ENCODE measurements at places on chromosomes 1 and 21.

DNA sequence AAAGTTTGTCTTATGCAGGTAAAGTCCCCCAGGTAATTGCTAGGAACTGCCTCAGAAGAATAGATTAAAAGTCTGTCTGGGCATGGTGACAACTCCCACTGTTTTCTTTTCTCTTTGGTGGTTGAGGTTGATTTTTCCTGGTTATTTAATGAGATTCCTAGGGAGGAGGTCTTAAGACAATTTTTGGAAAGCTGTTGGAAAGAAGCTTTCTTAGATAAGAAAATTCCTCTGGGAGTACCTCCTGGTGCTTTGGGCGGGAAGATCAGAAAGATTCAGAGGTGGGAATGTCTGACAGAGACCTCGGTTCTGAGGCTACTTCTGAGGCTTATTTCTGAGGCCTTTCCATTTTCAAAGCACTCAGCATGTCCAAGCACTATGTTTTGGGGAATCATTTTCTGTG is 25.0 kb upstream of the IVNS1ABP start:
- DNase-seq = no peak

DNA sequence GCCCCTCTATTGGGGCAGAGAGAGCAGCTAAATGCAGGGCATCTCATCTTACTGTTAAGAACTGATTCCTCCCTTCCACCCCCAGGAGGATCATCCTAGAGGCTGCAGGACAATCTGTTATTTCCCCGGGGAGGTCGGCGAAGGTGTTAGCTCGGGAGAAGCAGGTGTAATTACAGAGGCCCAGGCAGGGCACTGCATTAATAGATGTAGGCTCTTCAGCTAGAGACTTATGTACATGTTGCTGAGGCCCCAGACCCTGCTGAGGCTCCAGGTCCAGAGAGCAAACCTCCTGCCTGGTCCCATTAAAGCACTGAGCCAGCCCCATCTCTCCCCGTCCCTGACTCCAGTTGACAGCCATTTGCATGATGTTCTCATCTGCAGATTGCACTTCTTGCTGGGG is 320.3 kb upstream of the VAMP3 start:
- no peak for DNase-seq

DNA sequence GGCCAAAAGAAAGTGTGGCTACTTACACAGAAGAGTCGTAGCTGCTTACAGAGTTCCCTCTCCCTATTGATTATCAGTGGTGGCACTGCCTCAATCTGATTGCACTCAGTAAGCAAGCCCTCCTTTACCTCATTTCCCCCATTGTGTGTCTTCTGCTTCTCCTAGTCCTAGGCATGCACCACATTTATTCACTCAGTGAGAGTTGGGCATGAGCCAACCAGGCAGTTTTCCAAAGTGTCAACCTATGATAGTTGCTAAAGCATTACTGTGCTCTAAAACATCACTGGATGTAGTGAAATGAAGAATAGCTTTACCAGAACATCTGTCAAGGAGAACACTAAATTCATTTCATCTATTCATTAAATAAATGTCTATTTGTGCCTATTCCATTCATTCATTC is 19.3 kb downstream of the GJA5 start:
- no peak for DNase-seq

GRCh38 chr1:231836227-231836893 is 209.8 kb downstream of the DISC1 start:
- DNase-seq = no peak

GRCh38 chr1:93362237-93362636 is 16.5 kb downstream of the DR1 start:
- no peak for DNase-seq

DNA sequence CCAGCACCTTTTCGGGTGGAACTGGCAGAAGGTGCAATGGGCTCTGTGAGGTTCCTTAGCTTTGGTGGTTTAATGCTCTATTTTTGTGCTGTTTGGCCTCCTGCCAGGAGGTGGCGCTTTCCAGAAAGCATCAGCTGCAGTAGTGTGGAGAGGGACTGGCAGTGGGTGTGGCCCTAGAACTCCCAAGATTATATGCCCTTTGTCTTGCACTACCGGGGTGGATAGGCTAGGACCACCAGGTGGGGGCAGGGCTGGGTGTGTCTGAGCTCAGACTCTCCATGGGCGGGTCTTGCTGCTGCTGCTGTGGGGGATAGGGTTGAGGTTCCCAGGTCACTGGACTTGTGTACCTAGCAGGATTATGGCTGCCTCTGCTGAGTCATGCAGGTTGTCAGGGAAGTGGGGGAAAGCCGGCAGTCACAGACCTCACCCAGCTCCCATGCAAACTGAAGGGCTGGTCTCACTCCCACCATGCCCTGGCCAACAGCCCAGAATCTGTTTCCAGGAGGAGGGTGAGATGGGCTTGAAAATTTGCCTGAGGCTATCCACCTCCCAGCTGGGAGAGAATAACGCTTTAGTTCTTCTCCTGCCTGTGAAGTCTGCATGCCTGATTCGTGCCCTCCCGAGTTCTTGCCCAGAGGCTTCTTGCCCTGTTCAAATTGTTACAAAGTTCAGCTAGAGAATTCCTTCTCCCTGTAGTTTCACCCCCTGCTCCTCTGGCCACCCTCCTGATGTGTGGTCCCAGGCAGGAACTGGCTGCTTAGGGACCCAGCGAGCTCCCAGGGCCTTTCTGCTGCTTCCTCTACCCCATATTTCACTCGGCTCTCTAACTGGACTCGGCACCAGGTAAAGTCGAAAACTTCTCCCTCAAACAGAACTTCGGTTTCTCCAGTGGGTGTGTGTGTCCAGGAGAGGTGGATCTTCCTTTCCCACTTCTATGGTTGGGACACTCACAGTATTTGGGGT is 76.5 kb upstream of the BTG3 start:
- DNase-seq = no peak

DNA sequence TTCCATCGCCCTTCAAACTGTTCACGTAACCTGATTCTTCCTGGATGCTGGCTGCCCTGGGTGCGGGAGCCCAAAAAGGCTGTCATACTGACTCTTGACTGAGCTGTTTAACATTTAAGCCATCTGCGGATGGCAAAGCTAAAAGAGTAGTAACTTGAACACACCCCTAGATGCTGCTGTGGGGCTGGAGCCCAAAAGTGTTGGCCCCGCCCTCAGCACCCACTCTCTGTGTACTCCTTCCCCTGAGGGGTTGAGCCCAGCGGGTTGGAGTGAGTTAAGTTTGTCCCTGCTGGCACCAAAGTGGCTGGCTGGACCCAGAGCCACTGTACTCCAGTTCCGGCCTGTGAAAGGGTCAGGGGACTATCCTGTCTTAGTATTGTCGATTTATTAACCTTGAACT is 640.6 kb downstream of the PTPRU start:
- DNase-seq = no peak

- no peak for DNase-seq
Measured at GRCh38 chr21:32353002-32353711, 39.7 kb downstream of the URB1 start.

- DNase-seq = no peak
Measured at GRCh38 chr1:209646558-209646957, 5.7 kb downstream of the LAMB3 start.

DNA sequence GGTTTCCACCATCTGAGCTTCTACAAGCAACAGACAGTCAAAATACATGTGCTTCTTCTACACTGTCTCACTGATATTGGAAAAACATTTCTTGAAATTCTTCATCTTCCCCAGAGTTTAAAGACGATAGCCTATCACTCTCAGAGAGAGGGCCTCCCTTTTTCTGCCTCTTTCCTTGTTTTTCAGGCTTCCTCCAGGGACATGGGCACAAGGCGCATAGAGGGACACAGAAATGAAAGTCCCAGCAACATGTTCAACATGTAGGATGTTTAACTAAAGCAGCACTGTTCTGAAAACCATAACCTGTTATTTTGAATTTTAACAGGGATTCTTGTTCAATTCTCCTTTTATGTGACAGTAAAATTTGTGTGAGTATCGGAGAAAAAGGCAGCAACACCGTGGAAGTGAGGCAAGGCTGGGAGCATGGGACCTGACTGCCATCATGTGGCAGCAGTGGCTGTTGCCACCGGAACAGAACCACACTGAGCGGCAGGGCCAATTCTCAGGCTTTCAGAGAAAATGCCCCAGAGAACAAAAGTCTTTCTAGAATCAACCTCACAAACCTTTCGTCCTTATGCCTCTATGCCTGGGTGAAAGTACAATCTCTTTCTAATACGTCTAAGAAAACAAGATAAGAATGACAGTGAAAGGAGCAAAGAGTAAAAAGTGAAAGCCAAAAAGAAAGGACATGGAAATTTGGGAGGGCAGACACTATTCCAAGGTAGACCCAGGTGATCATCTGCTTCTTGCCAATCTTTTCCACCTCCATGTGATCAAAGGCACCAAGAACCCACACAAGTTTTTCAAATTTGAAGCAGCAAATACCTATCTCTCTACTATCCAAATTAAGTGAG is 54.5 kb downstream of the PCNX2 start:
- peak; percentile 8 for DNase-seq

DNA sequence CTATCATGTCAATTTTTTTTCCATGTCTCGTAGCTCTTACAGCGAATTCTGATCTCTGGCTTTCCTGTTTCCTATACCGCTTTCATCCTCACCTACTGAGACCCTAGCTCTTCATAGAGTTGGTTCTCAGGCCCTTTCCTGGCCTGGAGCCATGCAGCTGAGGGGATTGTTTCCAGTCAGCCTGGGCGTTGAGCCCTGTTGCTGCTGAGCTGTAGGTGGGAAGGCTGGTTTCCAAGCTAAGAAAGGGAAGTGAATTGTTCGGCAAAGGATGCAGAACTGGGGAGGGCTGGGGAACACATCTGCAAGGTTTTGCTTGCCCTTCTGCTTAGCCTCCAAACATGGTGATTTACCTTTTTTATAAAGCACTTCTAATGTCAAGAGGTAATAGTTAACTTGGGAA is 41.5 kb downstream of the SPATA46 start:
- DNase-seq = no peak

GRCh38 chr1:108200687-108201051 is 526 bp upstream of the SLC25A24 start:
- DNase-seq = peak; percentile 27

DNA sequence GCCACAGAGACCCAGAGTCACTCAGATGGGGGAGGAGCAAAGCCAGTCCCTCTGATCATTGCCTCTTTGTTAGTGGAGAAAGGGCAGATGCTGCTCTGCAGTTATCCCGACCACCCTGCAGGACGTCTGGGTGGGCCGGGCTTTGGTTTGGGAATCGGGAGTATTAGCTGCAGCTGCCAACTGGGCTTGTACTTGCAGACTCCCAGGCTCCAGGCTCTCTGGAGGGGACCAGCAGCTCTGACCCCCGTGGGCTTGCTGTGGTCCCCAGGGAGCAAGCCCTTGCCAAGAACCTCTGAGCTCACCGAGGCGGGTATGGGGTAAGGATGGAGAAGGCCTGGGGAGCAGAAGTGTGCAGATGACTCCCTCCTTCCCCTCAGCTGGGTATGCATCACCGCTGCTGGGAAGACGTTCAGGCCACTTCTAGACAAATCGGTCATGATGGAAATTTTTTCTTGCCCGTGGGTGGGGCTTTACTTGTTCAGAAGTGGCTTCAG is 21.6 kb downstream of the MAPKAPK2 start:
- no peak for DNase-seq

DNA sequence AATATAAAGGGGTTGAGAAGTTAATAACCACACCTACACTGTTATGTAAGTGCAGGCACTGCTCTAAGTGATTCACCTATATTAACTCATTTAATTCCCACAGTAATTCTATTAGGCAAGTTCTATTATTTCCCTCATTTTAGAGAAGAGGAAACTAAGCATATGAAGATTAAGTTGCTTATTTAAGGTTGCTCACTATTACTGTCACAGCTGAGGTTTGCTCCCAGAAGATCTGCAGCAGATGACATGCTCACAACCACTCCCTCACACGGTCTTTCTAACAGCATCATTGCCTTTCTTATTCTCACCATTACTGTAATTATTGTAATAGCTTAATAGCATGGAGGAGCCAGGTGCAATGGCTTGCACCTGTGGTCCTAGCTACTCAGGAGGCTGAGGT is 196.4 kb upstream of the GREM2 start:
- no peak for DNase-seq

DNA sequence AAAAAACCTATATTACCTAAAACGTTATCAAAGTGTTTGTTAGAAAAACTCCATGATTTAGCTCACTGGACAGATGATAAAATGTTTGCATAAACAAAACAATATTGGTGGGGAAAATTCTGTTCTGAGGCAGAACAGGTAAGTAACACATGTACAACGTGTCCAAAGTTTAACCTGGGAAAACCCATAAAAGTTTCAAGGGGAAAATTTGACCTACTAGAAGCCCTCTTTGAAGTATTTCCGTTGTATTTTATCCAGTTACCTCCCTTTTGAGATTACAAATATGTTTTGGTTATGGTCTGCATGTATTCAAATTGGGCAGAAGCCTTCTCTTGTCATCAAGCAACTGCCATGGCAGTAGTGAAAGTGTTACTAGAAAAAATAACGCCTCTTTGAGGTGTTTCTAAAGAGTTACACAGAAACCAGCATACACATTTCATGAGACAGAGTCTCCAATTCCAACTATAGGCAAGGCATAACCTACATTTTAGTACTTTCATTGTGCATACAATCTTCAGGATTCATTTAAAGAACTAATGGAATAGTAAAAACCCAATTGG is 58.0 kb upstream of the PDC start:
- no peak for DNase-seq

GRCh38 chr1:164223378-164223777 is 335.6 kb upstream of the PBX1 start:
- no peak for DNase-seq

- DNase-seq = peak; percentile 49
Measured at GRCh38 chr1:179229214-179230140, at the start of gene ABL2. TSS of gene ABL2 (minus strand) at chr1:179229677. CDS start at chr1:179229397, 280 bp downstream.

DNA sequence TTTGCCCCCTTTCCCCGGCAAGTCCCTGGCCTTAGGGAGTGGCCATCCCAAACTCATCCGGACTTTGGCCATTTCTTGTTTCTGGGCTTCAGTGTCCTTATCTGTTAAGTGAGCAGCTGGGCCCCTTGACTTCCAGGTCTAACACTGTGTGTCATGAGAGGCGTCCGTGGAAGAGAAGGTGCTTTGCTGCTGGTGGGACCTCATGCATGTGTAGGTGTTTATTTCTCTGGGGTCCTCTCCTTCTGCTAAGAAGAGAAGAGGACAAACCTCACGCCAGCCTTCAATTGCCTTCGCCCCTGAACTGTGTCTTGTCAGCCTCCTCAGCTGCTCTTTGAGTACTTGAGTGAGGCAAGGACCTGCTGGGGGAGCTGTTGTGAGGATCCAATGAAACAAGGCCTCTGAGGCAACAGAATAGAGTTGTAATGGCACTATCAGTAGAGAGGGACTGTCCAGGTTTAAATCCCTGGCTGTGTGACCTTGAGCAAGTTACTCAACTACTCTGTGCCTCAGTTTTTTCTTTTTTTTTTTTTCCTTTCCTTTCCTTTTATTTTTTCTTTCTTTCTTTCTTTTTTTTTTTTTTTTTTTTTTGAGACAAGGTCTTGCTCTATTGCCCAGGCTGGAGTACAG is 72.5 kb downstream of the RUNX3 start:
- DNase-seq = no peak

DNA sequence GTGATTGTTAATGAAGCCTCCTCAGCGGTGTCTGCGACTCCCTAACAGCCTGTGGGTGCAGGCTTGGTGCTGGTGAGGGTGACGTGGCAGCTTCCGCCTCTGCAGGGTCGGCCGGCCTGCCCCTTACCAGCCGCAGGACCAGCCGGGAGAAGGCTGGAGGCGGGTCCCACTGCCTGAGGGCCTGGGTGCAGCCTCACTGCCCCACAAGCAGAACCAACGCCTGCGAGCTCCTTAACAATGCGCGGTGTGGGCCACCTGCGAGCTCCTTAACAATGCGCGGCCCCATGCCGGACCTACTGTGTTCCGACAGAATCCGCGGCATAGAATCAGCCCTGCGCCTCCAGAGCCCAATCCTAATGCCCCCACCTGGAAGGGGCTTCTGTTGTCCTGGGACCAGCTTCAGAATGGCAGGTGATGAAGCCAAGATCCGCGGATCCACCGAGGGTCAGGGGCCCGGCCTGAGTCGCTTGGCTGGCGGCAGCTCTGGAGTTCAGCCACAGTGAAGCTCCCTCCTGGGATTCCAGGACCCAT is 54.4 kb upstream of the AJAP1 start:
- DNase-seq = no peak

All from activated naive CD4-positive, alpha-beta T cell treated with anti-CD3 and anti-CD28 coated beads, Interleukin-2, amount 50 U/mL, for 72 hours (primary cell).